HT1080 (cell line): ENCODE measurements at places on chromosomes 12 and 14.

DNA sequence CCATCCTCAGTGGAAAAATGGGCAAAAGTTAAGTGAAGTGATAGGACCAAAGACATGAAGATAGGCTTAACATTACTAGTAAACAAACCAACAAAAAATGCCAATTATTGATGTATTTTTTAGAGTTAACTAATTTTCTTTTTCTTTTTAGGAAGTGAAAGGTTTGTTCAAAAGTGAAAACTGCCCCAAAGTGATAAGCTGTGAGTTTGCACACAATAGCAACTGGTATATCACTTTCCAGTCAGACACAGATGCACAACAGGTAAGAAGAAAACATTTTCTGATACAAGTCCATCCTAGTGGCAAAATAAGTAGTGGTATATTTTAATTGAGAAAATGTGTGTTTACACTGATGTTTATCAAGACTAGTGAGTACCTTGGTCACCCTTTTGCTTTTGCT is 39.6 kb downstream of the LARP4 start:
- no peak for DNase-seq

GRCh38 chr12:916712-917445 is 32.6 kb downstream of the RAD52 start:
- DNase-seq: no peak

GRCh38 chr14:44700184-44700583 is 193.1 kb upstream of the FSCB start:
- peak; percentile 87 for DNase-seq

DNA sequence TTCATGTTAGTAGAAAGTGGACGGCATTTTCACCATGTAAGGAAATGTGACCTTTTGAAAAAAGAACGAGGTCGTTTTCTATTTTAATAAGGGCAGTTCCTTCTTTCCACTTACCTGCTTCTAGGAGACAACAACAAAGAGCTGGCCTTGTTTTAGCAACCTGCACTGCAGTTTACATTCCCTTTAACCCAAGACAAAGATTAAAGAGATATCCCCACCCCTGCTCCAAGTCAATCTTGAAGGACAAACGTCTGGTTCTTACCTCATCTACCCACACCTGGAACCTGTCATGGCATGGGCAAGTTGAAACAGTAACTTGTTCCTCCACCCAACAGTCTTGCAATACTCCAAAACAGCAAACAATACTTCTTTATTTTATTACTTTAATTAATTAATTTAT is 32.7 kb downstream of the ZCCHC8 start:
- DNase-seq: no peak

DNA sequence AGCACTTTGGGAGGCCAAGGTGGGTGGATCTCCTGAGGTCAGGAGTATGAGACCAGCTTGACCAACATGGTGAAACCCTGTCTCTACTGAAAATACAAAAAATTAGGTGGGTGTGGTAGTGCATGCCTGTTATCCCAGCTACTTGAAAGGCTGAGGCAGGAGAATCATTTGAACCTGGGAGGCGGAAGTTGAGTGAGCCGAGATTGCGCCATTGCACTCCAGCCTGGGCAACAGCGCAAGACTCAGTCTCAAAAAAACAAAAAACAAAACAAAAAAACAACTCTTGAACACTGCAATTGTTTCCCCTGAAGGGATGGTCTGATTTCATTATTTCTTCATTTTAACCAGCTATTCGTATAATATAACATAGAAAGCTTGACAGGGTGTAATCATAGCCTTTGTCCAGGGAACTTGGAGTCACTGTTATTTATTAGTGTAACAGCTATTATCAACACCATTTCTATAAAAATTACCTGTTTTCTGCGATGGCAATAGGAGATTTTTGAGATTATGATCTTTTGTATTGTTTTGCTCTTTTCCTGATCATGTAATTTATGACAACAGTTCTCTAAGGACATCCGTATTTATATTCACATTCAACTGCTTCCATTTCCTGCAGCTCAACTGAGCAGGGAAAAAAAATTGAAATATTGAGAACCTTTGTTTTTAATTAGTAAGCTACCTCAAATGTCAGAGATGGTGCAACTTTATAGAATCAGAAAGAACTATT is 94.7 kb downstream of the DIP2B start:
- DNase-seq: no peak

DNA sequence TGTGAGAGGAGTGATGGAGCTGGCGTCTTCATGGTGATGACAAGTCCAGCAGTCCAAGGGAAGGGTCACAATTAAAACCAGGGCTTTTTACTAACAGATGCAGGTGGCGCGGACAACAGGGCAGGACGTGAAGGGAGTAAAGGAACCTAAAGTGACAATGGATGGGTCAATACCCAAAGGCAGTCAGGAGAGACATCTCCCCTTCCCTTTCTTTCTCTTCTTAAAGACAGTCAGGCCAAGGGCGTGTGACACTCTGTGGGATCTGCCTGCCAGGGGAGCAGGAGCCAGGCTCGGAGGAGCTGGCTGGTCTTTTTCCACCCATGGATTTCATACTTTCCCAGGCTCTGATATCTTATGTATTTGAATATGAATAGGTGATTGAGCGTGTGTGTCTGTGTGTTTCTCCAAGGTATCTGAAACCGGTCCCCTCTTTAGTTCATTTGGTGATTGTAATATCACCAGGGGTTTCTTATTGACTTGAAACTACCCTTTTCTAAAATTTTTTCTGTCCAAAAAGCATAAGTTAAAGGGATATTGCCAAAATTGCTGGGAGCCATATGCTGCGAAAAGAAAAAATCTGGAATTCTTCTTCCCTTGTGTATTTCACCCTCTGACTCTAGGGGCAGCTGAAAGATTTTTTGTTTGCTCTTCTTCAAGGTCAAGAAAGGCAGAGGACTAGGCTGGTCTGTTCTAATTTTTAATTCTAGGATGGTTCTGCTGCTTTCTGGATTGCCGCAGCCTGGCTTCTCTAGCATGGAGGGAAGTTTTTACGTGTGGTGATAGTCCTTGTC is 61.8 kb downstream of the FBXL14 start:
- no peak for DNase-seq
